ENCODE measurements at places on chromosomes 1 and 21. TPM values are rescaled to one million over a fixed set of nuclear protein-coding genes. Genes with fewer than 3 reads are reported as not detected.

RAVER2 gene
- 0.81 TPM for total RNA-seq

CFAP74 gene
- not detected for total RNA-seq

LIN28A gene
- not detected for total RNA-seq

TFF2 gene
- total RNA-seq = not detected

TNFRSF9 gene
- 462 TPM for total RNA-seq

FAM72D gene
- 10.1 TPM for total RNA-seq

ERICH3 gene
- not detected for total RNA-seq

OR2T11 gene
- total RNA-seq = not detected

DFFA gene
- 40.0 TPM for total RNA-seq

DNA sequence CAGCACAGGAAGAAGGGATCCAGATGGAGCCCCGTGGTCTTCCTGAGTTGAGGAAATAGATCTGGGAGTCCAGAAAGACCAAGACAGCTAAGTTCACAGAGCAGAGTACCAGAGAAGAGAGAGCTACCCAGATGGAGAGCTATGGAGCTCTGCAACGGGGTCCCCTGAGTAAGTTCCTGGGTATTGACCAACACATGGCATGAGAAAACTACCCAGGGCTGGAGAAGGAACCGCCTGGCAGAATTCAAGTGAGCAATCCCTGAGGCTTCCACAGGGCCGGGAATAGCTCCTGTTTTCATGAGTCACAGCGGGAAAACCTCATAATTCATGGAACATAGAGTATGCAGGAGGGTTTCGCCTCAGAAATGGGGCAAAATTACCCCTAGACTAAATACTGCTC lies 19.7 kb downstream of the STPG1 start:
- no peak for DNase-seq

GRCh38 chr1:38152351-38153065 lies 105.9 kb upstream of the POU3F1 start:
- DNase-seq = no peak

GRCh38 chr1:89765774-89766173 lies 55.1 kb upstream of the LRRC8D start:
- DNase-seq = no peak

GRCh38 chr1:106063510-106063909 lies 993.0 kb upstream of the PRMT6 start:
- no peak for DNase-seq

DNA sequence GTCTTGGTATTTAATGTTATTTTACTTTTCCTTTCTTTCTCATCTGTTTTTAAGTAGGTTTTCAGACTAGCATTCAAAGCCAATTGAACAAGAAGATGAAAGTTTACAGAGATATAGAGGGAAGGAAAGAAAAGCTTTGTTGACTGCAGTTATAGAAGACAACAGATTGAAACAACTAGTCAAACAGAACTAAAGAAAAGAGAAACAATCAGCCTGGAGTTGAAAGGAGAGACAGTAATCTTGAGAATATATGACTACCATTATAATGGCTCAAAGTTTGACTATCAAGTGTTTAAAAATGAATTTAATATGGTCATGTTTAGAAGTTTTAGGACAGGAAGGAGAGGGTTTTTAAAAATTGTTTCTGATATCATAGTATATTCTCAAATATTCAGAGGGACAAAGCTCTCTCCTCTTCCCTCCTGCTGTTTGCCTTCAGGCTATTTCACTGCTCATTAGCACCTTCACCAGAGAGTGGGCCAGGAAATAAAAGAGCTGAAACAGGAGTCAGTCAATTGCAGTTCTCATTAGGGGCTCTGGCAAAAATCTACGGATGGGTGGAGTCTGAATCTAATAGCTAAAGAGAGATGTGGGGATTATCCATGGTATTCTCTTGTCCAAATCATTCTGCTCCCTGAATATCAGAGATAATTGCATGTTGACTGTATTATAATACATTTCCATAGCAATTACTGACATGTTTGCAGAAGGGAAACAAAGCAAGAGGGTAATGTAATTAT lies 577.8 kb downstream of the BRINP3 start:
- no peak for DNase-seq

GRCh38 chr1:119981986-119982815 lies 85.9 kb upstream of the ADAM30 start:
- no peak for DNase-seq

DNA sequence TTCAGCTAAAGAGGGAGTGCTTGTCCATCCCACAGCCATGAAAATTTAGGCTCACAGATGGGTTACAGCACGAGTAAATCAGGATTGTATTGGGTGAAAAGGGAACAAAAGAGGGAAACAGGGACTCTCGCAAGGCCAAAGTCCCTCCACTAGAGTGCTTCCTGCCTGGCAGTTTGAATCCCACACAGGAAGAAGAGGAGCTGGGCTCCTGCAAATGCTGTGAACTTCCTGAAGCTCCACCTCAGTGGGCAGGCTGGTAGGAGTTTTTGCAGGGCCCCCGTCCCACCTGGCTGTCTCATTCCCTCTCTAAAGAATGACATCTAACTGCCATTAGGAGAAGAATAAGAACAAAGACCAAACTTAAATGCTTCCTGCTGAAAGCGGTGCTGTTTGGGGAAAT lies 712.0 kb upstream of the PRMT6 start:
- no peak for DNase-seq

DNA sequence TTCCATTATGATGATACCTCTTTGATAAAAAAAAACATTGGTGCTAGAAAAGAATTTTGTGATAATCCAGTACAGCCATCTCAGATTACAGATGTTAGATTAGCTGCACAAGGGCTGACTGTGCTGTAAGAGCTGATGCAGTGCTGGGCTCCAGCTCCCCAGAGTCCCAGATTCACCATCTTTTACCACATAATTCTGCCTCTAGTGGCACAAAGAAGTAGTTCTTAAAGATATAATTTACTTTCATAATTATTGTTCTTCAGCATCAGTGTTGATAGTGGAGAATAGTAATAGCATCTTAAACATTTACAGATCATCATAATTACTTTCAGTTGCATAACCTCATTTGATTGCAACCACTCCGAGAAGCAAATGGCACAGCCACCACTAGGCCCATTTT lies 262.1 kb downstream of the BRINP2 start:
- no peak for DNase-seq

GRCh38 chr1:166119471-166119965 lies 47.3 kb downstream of the FAM78B start:
- no peak for DNase-seq

- no peak for DNase-seq
Observed at GRCh38 chr1:156025876-156026275, 5.1 kb upstream of the SSR2 start.

GRCh38 chr1:169236143-169236542 lies 129.7 kb downstream of the ATP1B1 start:
- DNase-seq = no peak

DNA sequence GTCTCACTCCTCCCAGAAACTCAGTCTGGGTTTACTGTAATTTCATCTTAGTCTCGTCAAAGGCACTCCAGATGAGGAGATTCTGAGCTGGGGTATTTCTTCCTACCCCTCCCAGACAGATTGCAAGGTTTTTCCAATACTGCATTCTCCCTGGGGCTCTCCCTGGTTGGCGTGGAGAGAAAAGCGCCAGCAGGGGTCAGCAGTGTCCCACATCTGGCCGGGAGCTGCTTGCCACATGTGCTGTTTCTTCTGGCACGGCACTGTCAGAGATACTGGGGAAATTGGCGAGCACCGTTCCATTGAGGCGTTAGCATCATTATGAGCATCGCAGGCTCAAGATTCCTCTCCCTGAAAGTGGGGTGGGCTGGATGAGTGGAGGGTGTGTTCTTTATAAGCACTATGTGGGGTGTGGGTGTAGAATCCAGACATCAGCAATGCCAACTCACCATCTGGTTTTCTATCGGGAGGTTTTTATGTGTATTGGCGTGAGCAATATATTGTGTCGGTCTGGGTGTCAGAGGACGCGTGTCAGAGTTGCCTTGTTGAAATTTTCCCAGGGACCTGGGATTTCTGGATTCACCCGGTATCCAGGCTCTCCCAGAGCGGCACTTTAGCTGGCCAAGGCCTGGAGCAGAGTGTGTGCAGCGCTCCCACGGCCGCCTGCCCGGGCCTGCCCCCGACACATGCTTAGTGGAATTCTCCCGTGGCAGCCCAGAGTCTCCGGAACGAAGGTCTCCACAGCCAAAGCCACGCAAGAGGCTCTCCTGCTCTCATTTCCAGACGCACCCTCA lies 8.0 kb upstream of the NAV1 start:
- DNase-seq = no peak

DNA sequence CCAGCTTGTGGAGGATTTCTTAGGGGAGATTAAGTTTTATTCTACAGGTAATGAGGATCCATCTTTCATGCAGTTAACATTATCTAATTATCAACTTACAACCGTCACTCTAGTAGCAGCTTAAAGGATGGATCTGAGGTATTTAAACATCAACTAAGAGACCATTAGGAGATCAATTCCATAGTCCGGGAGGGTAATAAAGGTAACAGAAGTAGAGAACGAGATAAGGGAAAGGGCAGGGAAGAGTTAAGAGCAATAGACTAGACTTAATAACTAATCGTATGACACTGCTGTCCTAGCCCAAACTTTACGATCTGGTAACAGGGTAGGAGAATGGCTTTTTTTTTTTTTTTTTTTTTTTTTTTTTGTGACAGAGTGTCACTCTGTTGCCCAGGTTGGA lies 19.5 kb upstream of the CCDC17 start:
- DNase-seq = no peak

- no peak for DNase-seq
Observed at GRCh38 chr1:241658081-241658793, 6.2 kb downstream of the WDR64 start.

DNA sequence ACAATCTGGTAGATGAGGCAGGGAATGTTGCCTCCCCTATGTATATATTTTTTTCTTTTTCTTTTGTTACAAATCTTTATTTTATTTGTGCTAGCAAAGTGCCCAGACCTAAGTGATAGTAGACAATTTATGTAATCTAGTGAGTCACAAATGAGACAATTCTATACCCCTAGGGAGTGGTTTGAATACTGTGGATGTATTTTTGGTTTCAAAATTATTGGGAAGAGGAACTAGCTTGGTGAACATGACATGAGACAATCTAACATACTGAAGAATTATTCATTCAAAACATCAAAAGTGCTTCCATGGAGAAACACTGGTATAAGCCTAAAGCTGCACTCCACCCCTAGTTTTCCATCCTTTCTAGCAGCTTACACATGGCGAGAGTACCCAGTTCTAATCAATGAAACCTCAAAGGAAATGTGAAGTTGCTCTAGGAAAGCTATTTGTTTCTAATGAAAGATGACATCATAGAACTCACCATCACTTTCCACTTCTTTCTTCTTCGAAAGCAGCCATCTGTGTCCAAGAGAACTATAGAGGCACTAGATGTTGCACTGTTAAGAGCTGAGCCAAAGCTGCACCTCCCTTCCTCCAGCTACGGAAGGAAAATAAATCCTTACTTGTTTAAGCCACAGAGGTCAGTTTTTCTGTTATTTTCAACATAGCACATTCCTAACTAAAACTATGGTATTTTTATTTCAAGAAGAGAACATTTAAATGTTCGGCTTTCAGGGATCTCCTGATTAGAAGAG lies 764.6 kb downstream of the LTN1 start:
- DNase-seq = no peak

DNA sequence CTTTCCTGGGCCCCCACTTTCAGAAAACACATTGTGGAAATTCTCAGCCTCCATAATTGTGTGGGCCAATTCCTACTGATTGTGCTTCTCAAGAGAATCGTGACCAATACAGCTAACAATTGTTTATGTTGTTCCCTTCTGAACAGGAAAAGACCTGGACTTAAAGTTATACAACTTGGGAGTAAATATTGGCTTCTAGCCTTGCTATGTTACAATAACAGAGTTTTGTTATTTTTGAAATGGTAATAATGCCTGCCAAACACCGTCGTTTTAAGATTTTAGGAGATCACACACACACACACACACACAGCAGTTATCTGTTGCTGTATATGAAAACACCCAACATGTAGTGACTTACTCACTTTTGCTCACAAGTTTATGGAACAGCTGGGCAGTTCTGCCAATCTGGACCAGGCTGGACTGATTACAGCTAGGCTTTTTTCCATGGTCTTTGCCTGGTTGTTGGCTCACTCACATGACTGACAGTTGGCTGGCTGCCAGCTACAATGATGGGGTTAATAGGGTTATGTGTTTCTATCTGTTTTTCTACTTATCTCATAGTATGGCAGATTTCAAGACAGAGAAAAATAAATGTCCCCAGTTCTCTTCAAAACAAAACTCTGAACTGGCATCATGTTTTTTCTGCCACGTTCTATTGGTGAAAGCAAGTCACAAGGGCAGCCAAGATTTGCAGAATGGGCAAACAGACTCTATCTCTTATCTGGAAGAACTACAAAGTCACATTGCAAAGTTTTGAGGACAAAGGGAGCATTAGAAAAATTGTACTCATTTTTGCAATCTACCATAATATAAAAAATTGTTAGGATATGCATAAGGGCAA lies 447.5 kb downstream of the NEGR1 start:
- no peak for DNase-seq

DNA sequence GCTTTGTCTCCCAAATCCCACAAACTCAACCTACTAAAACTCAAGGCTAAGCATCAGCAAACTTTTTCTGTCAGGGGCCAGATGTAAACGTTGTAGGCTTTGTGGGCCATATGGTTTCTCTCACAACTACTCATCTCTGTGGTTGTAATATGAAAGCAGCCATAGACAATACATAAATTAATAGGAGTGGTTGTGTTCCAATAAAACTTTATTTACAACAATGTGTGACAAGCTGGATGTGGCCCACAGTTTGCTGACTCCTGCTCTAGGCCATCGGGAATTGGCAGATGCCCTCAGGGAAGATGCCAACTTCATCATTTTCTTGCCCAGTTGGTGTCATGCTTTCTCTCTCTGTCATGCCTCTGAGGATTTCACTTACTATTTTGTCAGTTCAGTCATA lies 17.5 kb upstream of the ERRFI1 start:
- no peak for DNase-seq

DNA sequence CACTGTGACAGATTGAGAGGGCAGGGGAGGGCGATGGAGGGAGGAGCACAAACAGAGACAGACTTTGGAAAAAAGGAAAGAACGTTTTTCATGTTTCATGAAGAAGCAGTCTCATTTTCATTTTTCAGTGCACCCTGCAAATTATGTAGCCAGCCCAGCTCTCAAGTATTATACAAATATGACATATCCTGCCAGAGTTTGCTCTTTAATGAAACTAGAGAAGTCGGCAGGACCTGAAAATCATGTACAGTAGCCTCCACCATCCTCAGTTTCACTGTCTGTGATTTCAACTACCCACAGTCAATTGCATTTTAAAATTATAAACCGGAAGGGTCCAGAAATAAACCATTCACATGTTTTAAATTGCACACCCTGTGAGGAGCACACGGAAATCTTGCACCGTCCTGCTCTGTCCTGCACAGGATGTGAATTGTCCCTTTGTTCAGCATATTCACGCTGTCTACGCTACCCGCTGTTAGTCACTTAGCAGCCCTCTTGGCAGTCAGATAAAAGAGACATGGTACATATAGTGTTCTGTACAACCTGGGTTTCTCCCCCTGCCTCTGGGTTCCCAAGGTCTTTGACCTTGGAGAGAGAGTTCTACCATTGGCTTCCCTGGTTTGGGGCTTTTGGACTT lies 13.6 kb upstream of the ADARB1 start:
- DNase-seq = no peak

All from natural killer cell treated with Interleukin-12 subunit alpha and Interleukin-12 subunit beta and Interleukin-15 and Interleukin-18, amount 100 ng/mL, for 72 hours (primary cell).